ENCODE measurements at places on chromosomes 3 and 15.

GRCh38 chr3:154791611-154792010 lies 288.5 kb upstream of the MME start:
- DNase-seq = no peak

DNA sequence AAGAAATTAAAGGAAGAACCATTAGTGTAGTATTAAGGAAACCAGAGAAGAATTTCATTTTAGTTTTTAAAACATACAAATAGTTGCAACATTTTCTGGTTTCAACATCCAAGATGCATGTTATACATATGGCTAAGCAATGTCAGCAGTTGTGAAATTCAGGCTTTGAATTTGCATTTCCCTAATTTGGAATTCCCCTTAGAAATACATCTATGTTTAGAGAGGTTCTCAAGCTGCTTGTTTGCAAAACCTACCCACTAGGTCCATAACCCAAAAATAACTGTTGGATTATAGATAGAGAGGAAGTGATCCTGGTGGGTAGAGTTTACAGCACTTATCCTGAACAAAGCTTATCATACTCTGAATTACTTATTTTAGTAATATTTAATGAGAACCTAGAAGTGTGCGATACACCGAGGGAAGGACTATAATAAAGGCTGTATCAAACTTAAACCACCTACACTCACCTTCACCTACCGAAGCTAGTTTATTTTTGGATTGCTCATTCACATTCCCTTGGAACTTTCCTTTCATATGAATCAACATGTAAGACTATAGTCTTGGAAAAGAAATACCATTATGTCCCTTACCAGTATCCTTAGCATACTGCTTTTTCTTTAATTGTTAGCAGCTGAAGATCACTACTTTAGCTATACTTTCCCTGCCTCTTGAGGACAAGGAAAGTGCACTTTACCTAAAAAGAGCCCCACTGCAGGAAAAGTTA lies 60.6 kb downstream of the CHAC1 start:
- no peak for DNase-seq

GRCh38 chr3:82764521-82764920 lies 1003.1 kb upstream of the GBE1 start:
- DNase-seq = no peak

GRCh38 chr15:50880651-50881114 lies 27.8 kb upstream of the AP4E1 start:
- no peak for DNase-seq

DNA sequence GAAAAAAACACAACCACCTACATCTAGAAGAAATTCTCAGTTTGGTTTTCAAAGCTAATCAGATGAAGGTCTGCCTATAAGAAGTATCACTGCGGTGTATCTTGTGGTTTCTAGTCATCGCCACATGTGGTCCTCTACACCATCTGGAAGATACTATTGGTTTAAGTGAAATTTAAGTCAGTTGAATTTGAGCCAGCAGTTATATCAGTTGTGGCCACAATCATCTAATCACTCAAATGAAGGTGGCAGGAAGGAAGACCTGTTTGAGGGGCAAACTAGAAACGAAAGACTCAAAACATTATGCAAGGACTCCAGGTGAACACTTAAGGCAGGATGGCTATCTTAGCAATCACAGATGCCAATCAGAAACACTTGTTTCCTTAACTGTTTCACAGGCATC lies 48.7 kb downstream of the ETV5 start:
- DNase-seq = no peak

- no peak for DNase-seq
Measured at GRCh38 chr15:45110256-45110820, 3.6 kb downstream of the DUOX2 start.

GRCh38 chr3:188197388-188197847 lies 43.5 kb downstream of the LPP start:
- DNase-seq = no peak

Data from naive thymus-derived CD4-positive, alpha-beta T cell (primary cell).